Left colon (tissue), 2 donors: ENCODE measurements at places on chromosomes 12 and 14.

DNA sequence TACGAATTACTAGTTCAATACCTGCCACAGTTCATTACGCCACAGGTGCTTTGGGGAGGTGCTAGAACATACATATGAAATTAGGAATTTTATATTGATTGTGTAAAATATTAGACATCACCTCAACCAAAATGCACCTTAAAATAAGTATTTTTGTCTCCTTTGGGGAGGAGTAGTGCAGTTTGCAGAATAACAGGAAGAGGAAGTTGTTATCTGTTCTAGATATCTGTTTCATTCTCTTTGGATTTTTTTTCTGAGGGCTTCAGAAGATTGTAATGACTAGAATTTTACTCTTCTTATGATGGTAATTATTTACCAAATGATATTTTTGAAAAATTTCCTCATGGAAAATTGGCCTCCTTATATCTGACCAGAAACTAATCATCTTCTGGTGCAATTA, 9.9 kb upstream of the GYS2 start:
- no peak for DNase-seq

DNA sequence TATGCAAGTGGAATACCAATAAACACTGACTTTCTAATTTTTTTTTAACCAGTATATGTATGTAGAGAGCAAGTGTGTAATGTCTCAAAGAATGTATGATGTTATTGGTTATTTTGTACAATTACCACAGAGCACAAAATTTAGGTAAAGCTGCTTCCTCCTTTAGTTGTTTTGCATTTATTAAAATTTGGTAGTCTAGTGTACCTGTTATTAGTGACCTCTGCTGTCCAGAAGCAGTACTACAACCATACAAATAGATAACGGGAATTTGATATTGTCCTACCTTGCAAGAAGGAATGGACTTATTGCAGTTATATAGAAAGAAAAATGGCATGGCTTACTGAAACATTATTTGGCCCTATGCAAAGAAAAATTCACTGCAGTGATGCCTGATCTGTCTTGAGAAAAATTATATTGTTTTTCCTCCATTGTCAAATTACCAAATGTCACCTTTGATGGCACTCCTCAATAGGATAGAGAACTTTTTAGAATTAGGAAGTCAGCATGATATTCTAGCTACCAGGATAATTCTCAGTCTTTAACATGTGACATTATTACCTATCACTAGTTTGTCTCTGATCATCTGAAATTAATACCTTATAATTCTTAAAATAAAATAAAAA, 153.9 kb upstream of the RMST start:
- no peak for DNase-seq

DNA sequence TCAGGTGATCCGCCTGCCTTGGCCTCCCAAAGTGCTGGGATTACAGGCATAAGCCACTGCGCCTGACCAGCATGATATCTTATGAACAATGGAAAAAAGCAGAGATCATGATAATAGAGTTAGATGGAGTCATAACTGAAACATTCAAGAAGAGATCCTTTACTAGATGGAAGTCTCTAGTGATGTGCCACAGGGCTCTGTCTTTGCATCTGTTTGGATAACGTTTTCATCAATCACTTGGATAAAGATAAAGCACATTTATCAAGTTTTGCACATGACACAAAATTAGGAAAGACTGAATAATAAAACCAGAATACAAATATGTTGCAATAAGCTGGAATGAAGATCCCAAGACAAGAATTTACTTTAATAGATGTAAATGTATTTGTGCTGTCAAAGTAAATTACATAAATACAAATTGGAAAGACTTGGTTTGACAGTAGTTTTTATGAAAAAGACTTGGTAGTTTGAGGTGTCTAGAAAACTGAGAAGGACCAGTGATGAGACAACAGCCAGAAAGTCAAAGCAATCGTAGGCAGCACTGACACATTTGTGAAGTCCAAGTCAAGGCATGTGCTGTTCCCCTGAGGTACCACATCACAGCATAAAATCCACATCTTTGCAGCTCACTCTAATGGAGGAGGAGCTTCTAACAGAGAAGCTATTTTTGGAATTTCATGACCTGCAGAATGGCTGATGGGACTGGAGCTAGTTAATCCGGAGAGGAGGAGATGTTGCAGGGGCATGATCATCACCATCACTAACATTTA, 28.5 kb downstream of the GPRC5A start:
- no peak for DNase-seq

- no peak for DNase-seq
Measured at GRCh38 chr14:63892265-63892664, 39.5 kb downstream of the SYNE2 start.

DNA sequence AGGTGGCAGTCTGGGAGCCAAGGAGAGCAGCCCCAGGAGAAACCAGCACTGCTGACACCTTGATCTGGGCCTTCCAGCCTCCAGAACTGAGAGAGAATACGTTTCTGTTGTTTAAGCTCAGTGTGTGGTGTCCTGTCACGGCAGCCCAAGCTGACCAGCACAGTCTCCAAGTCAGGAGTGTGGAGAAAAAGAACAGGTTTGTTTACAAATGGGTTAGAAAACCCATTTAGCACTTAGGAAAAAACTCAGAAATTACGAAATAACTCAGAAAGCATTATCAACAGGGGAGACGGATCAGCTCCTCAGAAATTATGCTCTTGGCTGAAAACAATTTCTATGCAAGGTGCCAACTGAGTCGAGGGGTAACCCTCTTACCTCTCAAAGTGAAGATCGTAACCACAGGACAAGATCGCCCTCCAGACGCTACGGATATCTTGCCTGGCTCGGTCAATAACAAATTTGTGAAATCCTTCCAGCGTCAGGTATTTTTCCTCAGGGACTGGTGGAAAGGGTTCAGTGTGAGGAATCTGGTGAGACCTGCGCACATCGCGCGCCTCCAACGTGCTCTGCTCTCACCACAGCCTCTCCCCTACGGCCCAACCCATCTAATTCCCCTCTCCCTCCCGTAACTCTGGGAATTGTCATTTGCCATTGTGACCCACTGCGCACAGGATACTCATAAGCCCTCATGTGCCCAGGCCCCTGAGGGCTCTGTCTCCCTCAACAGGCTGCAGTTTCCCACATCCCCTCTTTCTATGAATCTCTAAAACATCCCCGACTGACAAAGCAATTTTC, 50.2 kb downstream of the TRAFD1 start:
- DNase-seq, result no peak

GRCh38 chr12:113866496-113866895, 99.6 kb downstream of the RBM19 start:
- no peak for DNase-seq

DNA sequence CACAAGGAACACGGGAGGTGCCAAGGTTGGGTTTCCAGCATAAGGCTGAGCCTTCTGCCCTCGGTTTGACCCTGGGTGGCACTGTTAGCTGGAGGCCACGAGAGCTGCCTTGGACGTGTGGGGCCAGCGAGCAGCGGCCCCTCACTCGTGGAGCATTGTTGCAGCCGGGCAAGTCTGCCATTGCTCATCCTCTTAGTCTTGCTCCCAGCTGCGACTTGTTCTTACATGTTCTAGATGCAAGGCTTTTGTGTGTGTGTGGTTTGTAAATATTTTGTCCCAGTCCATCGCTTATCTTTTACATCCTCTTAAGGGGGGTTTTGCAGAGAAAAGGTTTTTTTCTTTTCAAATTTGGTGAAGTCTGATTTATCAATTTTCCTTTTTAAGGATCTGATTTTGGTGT, 21.1 kb upstream of the C1S start:
- DNase-seq, result no peak

GRCh38 chr12:101594700-101595099, at the start of gene MYBPC1:
MYBPC1 (plus strand) TSS chr12:101594971; CDS start chr12:101595071, 100 bp downstream.
- DNase-seq, result no peak

DNA sequence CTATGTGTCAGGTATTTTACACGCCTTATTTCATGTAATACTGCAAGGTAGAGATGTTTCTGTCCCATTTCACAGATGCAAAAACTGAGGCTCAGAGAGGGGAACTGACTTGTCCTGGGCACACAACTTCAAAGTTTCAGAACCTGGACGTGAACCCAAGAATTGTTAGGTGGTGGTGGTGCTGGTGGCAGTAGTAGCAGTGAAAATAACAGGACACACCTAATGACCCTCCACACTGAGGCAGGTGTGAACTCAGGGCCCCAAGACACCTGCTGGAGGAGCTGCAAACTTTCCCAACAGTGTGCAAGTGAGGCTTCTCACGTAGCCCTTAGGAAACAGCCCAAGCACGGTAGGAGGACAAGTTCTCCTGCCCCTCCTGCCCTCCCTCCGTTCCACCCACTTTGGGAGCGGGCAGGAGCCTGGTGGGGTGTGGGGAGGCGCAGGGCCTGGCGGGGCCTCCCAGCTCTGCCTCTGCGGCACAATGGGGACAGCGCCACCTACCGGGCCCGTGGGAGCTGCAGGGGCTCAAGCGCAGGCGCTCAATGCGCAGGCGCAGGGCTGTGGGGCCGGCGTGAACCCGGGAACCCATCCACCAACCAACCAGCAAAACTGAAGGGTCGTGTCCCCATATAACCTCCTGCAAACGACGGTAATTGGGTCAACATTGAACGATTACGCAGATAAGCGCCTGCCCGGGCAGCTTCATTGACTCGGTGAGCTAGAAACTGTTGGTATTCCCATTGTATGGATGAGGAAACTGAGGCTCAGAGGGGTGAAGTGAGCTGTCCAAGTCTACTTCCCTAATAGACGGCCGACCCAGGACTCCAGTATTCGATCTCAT, 12.0 kb upstream of the TRPV4 start:
- peak; percentile 71 for DNase-seq

DNA sequence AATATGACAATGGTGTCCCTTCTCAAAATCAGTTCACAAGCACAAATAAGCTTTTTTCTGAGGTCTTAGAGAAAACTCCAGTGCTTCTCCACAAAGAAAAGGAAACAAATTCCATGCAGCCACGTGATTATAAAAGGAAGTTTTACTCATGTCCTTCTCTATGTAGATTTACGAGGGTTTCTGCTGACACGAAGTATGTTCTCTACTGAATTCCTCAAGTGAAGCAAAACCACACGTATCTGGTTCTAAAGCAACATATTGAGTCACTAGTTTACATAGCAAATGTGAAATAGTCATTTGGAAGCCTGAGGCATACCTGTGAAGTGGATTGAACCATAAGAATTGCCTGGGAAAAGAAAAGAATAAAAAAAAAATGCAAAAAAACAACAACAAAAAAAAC, 31.9 kb downstream of the BMP4 start:
- DNase-seq, result no peak

DNA sequence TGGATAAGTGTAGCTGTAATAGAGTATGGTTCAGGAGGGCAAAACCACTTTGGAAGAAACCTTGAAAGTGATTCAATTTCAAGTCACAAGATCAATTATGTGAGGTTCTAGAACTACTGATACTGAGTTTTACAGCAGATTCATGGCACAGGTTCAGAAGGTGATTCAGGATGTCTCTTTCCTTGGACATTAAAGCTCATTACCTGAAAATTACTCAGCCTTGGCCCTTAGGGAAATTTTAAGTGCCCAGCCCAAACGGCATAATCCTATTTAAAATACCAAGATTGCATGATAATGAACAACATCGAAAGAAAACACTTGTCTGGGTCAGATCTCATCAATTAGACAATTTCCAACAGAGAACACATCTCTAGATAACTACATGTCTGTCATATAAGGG, 70.2 kb upstream of the SLC38A2 start:
- DNase-seq, result no peak

DNA sequence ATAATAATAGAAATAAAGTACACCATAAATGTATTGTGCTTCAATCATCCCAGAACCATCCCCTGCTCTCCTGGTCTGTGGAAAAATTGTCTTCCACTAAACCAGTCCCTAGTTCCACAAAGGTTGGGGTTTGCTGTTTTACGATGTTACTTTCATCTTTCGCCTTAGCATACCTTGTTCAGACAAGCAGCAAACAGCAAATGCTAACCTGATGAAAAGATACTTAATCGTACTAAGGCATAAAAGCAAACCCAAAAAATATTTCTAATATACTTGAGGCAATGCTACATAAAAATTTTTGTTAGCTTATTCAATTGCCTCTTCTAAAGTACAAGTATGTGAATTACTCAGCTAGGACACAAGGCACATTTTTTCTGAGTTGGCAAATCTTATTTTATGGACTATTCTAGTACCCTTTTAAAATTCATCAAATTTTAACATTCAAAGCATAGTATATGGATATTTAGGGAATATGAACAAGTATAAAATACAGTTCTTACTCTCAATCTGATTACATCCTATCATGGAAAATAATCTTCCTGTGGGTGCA, 97.1 kb upstream of the PLEKHG7 start:
- no peak for DNase-seq

DNA sequence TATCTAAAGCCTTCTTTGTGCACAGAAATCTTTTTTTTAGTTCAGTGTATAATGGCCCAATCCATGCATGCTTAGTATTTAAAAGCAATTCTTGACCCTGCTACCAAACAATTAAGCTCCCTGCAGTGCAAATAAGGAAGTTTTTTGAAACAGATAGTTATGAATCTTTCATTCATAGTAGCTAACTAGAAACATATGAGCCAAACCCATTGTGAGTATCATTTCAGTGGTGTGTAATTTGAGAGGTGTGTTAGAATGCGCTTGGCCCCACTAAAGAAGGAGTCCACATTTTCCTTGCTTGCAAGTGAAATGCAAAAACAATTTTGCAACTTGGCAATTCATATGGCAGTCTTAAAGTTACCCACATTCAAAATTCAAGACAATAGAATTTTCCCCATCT, 14.4 kb downstream of the EPS8 start:
- DNase-seq, result no peak

DNA sequence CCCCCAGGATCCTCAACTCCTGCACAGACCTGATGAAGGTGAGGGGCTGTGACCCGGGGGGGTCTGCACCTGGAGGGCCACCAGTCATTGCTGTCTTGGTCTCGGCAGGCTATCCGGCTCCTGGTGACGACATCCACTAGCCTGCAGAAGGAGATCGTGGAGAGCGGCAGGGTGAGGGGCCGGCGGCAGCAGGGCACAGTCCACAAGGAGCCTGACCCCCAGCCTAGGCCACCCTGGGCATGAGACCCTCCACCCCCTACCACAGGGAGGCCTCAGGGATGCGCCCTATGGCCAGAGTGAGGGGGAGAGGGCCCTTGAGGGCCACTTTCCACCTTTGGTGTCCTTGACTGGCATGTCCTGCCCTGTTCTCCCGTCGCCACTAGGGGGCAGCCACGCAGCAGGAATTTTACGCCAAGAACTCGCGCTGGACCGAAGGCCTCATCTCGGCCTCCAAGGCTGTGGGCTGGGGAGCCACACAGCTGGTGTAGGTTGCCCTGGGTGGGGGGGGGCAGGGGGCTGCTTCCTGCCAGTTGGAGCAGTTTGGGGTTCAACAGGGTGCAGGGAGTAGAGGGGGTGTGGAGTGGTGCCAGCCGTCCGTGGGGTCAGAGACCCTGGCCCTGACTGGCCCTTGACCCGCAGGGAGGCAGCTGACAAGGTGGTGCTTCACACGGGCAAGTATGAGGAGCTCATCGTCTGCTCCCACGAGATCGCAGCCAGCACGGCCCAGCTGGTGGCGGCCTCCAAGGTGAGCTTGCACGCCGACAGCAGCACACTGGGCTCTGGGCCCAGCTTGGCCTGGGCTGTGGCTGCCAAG, 25.0 kb downstream of the HIP1R start:
- DNase-seq, result peak; percentile 78

GRCh38 chr14:78848234-78848820, 678.2 kb downstream of the NRXN3 start:
- no peak for DNase-seq
